ENCODE measurements at places on chromosomes 2 and 18.
A peak's percentile ranks its signal among the peaks of the same experiment; 100 is the strongest.

GRCh38 chr2:15839426-15840124 lies 100.8 kb upstream of the MYCN start:
- no peak overlapping the region for H3K4me3 ChIP-seq
- H3K36me3 ChIP-seq: no peaks in the 10 kb centered on the region
- no peak for DNase-seq
- peaks cover 4% of the 10 kb centered on the region for H3K4me1 ChIP-seq
- H3K27me3 ChIP-seq: peaks cover 9% of the 10 kb centered on the region
- no peak overlapping the region for H3K27ac ChIP-seq

GRCh38 chr2:147049957-147050356 lies 794.9 kb upstream of the ACVR2A start:
- H3K36me3 ChIP-seq: no peaks in the 10 kb centered on the region
- DNase-seq: no peak
- no peaks in the 10 kb centered on the region for H3K27me3 ChIP-seq
- H3K4me3 ChIP-seq: no peak overlapping the region

- H3K4me1 ChIP-seq: no peaks in the 10 kb centered on the region
- no peak for DNase-seq
- H3K27me3 ChIP-seq: peaks cover 41% of the 10 kb centered on the region
- no peaks in the 10 kb centered on the region for H3K36me3 ChIP-seq
Observed at GRCh38 chr2:152418688-152419087, 83.7 kb downstream of the FMNL2 start.

- H3K27me3 ChIP-seq: no peaks in the 10 kb centered on the region
- peaks cover 2% of the 10 kb centered on the region for H3K36me3 ChIP-seq
- no peak for DNase-seq
- H3K27ac ChIP-seq: no peak overlapping the region
Observed at GRCh38 chr2:136045835-136046570, 60.6 kb upstream of the DARS1 start.

- H3K27ac ChIP-seq: no peak overlapping the region
- no peak overlapping the region for H3K4me3 ChIP-seq
- no peak for DNase-seq
- peaks cover 20% of the 10 kb centered on the region for H3K27me3 ChIP-seq
- H3K36me3 ChIP-seq: no peaks in the 10 kb centered on the region
Observed at GRCh38 chr2:238614376-238614775, 187.6 kb downstream of the ASB1 start.

DNA sequence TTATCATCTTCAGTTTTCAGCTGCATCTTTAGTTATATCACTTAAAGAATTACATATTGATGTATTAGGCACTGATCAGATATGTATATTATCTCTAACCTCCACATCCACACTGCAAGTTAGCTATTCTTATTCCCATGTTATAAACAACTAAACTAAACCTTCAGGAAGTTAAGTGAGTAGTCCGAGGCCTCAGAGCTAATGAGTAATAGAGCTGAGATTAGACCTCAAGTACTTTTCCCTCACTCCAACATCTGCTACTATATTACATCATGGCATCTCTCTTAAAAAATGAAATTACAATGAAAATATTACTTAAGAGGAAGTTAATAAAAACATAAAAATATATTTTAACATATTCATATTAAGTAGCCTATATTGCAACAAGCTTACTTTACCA lies 183.6 kb upstream of the MAP2 start:
- no peak for DNase-seq
- H3K27me3 ChIP-seq: no peaks in the 10 kb centered on the region
- no peaks in the 10 kb centered on the region for H3K4me1 ChIP-seq
- no peaks in the 10 kb centered on the region for H3K36me3 ChIP-seq
- no peak overlapping the region for H3K4me3 ChIP-seq

GRCh38 chr2:101758001-101758400 lies 60.5 kb downstream of the MAP4K4 start:
- no peaks in the 10 kb centered on the region for H3K27me3 ChIP-seq
- DNase-seq: no peak
- H3K4me1 ChIP-seq: peaks cover 58% of the 10 kb centered on the region
- H3K27ac ChIP-seq: peak overlapping the region; percentile 24

DNA sequence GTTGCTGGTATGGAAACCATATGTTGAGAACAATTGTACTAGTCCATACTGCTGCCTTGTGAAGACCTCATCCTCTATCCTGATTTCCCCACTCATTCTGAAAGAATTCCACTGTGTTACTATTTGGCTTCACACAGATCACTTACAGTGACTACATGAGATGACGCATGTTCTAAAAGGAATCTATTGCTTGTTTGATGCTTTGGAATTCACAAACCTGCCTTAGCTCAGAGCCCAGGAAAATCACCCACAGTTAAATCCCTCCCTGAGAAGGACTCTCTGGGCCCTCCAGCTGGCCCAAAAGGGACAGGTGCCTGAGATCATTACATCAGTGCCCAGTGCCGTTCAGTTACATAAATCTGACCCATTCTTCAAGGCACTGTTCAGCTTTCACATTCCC lies 45.3 kb downstream of the KLHL29 start:
- H3K4me3 ChIP-seq: no peak overlapping the region
- DNase-seq: no peak
- no peak overlapping the region for H3K27ac ChIP-seq
- H3K27me3 ChIP-seq: peaks cover 60% of the 10 kb centered on the region
- H3K36me3 ChIP-seq: no peaks in the 10 kb centered on the region

DNA sequence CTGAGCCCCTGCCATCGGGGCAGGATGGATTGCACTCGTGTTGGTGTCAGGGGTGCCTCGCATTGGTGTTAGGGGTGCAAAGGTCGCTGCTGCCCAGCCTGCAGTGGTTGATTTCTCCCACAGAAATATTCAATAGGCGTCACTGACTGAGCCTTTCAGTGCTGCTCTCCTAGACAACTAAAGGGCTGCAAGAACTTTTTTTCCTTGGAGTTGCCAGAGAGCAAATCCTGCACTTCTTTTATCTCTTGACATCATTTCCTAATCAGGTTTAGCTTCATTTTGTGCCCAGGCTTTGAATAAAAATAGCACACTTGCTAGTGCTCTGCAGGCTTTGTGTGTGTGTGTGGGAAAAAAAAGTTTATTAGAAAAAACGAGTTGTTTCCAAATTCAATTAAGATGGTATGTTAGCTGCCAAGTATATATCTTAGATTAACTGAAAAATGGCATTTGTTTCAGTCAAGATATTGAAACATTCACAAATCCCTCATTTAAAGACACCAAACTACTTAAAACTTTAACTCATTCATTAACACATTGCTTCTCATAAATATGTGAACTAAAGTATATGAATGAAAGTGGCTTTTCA lies 125.6 kb downstream of the SOCS6 start:
- H3K4me3 ChIP-seq: no peak overlapping the region
- peaks cover 3% of the 10 kb centered on the region for H3K4me1 ChIP-seq
- no peak overlapping the region for H3K27ac ChIP-seq
- DNase-seq: no peak
- H3K27me3 ChIP-seq: peaks cover 41% of the 10 kb centered on the region

- no peaks in the 10 kb centered on the region for H3K4me1 ChIP-seq
- H3K27me3 ChIP-seq: peaks cover 43% of the 10 kb centered on the region
- no peak overlapping the region for H3K27ac ChIP-seq
- no peaks in the 10 kb centered on the region for H3K36me3 ChIP-seq
- H3K4me3 ChIP-seq: no peak overlapping the region
Observed at GRCh38 chr2:19579461-19579860, 221.0 kb upstream of the OSR1 start.

- no peak overlapping the region for H3K27ac ChIP-seq
- no peak for DNase-seq
- peaks cover 41% of the 10 kb centered on the region for H3K27me3 ChIP-seq
Observed at GRCh38 chr18:74396171-74397169, 60.6 kb downstream of the DIPK1C start.

- H3K27ac ChIP-seq: no peak overlapping the region
- H3K27me3 ChIP-seq: peaks cover 21% of the 10 kb centered on the region
- H3K4me1 ChIP-seq: no peaks in the 10 kb centered on the region
- DNase-seq: no peak
Observed at GRCh38 chr2:115160531-115161080, 718.2 kb downstream of the DPP10 start.

DNA sequence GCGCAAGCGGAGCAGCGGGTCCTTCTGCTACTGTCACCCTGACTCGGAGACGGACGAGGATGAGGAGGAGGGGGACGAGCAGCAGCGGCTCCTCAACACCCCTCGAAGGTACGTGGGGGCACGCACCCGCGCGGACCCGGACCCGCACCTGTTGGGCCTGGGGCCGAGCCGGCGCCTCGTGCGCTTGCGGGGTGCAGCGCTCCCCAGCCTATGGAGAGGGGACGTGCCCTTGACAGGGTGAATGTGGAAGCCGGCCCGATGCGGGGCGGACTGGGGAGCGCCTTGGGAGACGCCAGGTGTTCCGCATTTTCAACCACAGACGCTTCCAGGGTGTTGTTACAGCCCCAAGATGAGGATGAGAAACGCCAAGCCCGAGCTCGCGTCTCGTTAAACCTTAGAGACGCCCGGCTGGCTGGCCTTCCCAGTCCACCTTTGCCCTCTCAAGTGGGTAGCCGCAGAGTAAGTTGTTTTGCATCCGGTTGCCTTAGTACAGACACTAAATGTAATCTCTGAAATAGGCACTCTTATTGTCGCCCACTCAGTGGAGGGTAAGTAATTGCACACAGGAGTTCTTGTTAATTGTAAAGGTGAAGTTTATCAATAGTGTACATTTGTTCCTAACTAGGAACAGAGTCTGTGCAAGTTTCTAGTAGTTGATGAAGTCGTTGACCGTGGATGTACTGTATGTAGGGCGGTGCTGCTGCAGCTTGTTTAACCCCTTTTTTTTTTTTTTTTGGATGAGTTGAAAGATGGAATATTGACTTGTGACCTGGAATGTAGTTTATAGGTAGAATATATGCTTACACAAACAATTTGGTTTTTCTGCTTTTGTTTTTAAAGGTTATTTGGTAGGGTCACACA lies 815 bp downstream of the GMCL1 start:
- peak; percentile 17 for DNase-seq
- peak overlapping the region; percentile 97 for H3K4me3 ChIP-seq
- peaks cover 21% of the 10 kb centered on the region for H3K4me1 ChIP-seq
- H3K27me3 ChIP-seq: no peaks in the 10 kb centered on the region
- H3K27ac ChIP-seq: peak overlapping the region; percentile 89
- H3K36me3 ChIP-seq: peaks cover 4% of the 10 kb centered on the region

DNA sequence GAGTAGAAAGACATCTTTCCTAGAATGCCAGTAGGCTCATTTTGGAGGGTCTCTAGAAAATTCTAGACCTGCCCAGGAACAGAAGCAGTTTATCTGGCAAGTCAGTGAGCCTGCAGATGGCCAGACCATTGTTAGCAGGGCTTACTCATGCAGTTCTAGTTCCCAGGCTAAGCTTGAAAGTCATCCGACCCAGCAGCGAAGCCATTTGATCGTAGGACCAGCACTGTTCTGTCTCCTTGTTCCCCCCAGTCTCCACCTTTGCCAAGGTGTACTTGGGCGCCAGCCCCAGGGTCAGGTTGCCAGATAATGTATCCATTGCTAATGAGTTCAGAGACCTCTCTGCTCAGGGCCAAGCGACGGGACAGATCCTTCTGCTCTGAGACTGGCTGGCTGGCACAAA lies 70.1 kb downstream of the EPAS1 start:
- no peaks in the 10 kb centered on the region for H3K36me3 ChIP-seq
- no peak for DNase-seq
- H3K27me3 ChIP-seq: peaks cover 11% of the 10 kb centered on the region
- no peak overlapping the region for H3K4me3 ChIP-seq
- no peak overlapping the region for H3K27ac ChIP-seq

- H3K27me3 ChIP-seq: peaks cover 26% of the 10 kb centered on the region
- no peak overlapping the region for H3K4me3 ChIP-seq
- no peak overlapping the region for H3K27ac ChIP-seq
- no peak for DNase-seq
Observed at GRCh38 chr2:235903782-235904584, 264.2 kb downstream of the GBX2 start.

DNA sequence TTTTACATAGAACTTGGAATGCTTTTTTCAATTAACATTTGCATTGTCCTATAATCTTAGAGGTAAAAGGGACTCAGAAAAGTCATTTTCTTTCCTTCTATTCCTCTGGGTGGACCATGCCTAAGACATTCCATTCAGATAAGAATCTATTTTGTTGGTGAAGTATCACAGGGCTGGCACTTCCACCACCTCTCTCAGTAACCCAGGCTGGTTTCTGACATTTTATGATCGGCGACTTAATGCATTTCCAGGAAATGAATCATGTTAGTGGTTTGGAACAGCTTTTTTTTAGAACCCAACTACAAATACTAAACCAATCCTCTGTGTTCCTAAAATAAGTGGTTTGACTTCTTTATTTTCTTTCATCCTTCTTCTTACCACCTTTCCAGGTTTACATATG lies 27.0 kb downstream of the GAD1 start:
- DNase-seq: no peak
- H3K36me3 ChIP-seq: no peaks in the 10 kb centered on the region
- H3K27me3 ChIP-seq: peaks cover 25% of the 10 kb centered on the region
- no peak overlapping the region for H3K27ac ChIP-seq

- H3K4me3 ChIP-seq: no peak overlapping the region
- no peaks in the 10 kb centered on the region for H3K4me1 ChIP-seq
- DNase-seq: no peak
Observed at GRCh38 chr2:22656426-22656825, 728.6 kb upstream of the KLHL29 start.

GRCh38 chr2:18637196-18637595 lies 47.8 kb upstream of the NT5C1B start:
- no peak overlapping the region for H3K4me3 ChIP-seq
- H3K27me3 ChIP-seq: no peaks in the 10 kb centered on the region
- no peaks in the 10 kb centered on the region for H3K4me1 ChIP-seq
- H3K27ac ChIP-seq: no peak overlapping the region

DNA sequence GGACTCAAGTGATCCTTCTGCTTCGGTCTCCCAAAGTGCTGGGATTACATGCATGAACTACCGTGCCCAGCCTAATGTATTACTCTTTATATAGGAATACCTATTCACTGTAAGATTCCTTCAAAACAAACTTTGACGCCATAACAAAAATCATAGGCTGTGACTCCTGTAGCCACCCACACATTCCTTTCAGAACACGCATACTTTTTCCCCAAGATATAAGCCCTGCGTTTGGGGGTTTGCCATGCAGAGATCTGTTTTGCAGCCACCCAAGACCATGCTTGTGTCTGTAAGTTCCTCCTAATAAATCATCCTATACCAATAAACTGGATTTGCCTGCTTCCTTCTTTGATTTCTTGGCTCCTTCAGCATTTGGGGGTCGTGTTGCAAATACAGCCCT lies 46.0 kb upstream of the STON1 start:
- no peaks in the 10 kb centered on the region for H3K36me3 ChIP-seq
- H3K4me3 ChIP-seq: no peak overlapping the region
- no peaks in the 10 kb centered on the region for H3K27me3 ChIP-seq
- no peak for DNase-seq
- no peak overlapping the region for H3K27ac ChIP-seq

- H3K4me3 ChIP-seq: no peak overlapping the region
- H3K4me1 ChIP-seq: peaks cover 6% of the 10 kb centered on the region
- H3K27me3 ChIP-seq: peaks cover 85% of the 10 kb centered on the region
Observed at GRCh38 chr2:173397539-173397938, 42.9 kb downstream of the CDCA7 start.

- H3K27me3 ChIP-seq: no peaks in the 10 kb centered on the region
- H3K27ac ChIP-seq: peak overlapping the region; percentile 34
- H3K4me1 ChIP-seq: peaks cover 36% of the 10 kb centered on the region
Observed at GRCh38 chr2:37317746-37318145, 6.9 kb downstream of the PRKD3 start.

Measured in T-helper 17 cell (primary cell).